ENCODE measurements at places on chromosomes 5 and 9.

DNA sequence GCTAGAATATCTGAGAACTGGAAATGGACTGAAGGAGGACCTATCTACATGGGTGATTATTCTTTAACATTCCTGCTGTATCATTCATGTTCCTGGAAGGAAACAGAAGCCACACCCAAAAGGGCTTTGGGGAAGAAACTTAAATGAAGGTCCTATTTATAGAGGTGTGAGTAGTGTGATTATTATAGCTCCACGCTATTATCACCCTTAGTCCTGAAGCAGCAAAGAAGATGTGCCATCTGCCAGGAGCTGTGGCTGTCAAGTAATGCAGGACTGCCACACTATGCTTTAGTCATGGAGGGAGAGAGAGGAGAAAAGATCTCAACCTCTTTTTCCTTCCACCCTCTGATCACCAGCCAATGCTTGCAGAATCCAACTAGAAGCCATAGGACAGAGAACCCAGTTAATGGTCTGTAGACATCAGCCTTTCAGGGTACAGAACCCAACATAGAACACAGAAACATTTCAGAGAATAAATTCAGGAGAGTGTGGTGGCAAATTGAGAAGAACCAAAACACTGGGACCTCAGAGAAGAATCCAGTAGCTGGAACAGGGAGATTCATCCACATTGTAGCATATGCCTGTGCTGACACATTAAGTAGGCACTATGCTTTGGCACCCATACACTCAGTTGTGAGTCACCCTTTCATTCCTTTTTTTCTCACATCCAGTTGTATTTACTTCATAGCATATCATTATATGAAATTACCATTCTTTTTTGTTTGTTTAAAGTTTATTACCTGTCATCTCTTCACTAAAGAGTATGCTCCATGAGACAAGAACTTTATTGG, 21.0 kb upstream of the RNF180 start:
- DNase-seq = peak; percentile 9

GRCh38 chr5:101364469-101364868, 461.4 kb upstream of the ST8SIA4 start:
- DNase-seq = no peak

- DNase-seq = no peak
Observed at GRCh38 chr5:91825618-91826017, 442.5 kb upstream of the ARRDC3 start.

- no peak for DNase-seq
Observed at GRCh38 chr9:99632349-99633038, 189.2 kb upstream of the NR4A3 start.

Data from kidney glomerular epithelial cell (primary cell).